ENCODE measurements at places on chromosomes 4 and X.
A peak's percentile ranks its signal among the peaks of the same experiment; 100 is the strongest.

DNA sequence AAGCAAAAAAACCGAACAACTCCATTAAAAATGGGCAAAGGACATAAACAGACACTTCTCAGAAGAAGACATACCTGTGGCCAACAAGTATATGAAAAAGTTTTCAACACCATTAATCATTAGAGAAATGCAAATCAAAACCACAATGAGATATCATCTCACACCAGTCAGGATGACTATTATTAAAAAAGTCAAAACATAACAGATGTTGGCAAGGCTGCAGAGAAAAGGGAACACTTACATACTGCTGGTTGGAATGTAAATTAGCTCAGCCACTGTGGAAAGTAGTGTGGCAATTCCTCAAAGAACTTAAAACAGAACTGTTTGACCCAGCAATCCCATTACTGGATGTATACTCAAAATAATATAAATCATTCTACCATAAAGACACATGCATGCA is 436.3 kb downstream of the KLHL13 start:
- DNase-seq = no peak

DNA sequence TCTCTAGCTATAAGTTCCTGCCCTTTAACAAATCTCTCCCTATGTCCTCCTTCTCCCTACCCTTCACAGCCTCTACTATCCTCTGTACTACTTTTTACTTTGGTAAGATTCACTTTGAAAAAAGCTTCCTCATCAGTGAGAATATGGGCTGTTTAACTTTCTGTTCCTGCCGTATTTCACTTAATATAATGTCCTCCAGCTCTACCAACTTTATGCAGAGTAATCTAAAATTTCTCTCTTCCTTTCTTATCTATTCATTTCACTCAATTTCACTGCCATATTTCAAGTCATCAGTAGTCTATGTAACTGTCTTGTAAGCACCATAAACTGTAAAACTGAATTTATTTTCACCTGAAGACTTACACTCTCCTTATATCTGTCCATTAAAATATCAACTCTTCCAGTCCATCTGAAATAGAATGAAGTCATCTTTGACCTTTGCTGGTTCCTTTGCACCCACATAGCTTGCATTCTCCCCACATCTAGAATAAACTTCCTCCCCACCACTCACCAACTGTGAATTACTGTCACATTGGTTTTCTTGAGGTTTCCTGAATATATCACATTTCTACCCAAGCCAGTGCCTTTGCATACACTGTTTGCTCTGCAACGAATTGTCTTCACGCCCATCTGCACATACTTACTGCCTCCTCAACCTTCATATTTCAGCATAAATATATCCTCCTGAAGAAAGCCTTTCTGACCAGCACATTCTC is 54.6 kb downstream of the ARAP2 start:
- no peak for DNase-seq

DNA sequence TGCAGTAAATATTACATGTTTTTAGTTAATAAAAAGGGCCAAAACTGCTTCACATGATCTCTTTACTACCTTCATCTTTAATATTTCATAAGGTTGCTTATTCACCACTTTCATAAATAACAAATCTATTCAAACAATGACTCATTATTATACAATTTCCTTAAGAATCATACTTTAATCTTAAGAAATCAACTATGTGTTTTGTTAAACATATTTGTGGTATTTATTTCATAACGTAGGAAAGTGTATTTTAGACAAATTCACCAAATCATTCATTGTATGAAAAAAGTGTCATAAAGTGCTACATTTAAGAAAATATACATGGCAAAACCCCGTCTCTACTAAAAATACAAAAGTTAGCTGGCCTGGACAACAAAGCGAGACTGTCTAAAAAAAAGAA is 150.5 kb upstream of the RXFP1 start:
- DNase-seq = no peak

GRCh38 chrX:24146283-24146949 is 3.1 kb upstream of the ZFX start:
- DNase-seq = no peak

- no peak for DNase-seq
These were observed 31.6 kb downstream of the SEPSECS start for GRCh38 chr4:25128671-25129070.

- no peak for DNase-seq
These were observed 167.9 kb downstream of the FBXW7 start for GRCh38 chr4:152368001-152368400.

DNA sequence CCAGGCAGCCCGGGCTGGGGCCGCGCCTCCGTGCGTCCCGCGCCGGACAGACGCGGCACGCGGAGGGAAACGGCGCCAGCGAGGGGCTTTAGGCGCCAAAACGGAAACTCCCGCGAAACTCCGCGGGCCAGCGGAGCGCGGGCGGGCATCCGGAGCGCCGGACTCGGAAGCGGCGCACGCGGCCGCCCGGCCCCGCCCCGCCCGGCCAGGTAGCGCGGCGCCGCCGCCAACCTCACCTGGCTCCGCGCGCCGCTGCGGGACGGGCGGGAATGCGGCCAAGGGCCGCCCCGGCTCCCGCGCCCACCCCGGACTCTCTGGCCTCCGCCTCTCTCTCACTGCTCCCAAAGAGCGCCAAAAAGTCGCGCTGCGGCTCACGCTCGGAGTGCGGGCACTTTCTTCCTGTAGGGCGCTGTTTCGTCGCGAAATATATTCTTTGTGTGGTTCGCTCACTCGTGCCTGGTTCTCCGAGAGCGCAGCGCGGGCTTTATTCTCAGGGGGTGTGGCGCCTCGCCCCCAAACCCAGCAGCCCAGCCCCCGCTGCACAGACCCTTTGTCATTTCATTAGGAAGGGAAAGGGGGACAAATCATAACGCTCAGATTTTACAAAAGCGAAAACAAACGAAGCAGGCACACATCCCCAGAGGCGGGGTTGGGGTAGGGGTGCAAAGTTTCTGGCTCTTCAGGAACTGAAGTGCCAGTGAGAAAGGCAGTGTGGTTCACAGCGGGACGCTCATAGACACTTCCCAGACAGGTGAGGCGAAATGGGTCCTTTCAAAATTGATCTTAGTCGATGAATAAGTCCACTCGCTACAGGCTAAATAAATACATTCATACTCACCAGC is 961 bp upstream of the MBNL3 start:
- no peak for DNase-seq

DNA sequence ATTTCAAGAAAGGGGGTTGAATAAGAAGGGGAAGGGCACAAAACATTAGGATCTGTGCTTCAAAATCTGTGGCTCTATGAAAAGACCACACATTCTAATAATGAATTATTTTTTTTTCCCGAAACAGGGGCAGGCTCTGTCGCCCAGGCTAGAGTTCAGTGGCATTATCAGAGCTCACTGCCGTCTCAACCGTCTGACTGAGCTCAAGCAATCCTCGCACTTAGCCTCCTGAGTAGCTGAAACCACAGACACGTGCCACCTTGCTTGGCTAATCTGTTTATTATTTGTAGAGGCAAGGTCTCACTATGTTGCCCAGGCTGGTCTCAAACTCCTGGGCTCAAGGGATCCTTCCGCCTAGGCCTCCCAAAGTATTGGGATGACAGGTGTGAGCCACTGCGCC is 33.4 kb downstream of the ACSL1 start:
- DNase-seq = peak; percentile 46

DNA sequence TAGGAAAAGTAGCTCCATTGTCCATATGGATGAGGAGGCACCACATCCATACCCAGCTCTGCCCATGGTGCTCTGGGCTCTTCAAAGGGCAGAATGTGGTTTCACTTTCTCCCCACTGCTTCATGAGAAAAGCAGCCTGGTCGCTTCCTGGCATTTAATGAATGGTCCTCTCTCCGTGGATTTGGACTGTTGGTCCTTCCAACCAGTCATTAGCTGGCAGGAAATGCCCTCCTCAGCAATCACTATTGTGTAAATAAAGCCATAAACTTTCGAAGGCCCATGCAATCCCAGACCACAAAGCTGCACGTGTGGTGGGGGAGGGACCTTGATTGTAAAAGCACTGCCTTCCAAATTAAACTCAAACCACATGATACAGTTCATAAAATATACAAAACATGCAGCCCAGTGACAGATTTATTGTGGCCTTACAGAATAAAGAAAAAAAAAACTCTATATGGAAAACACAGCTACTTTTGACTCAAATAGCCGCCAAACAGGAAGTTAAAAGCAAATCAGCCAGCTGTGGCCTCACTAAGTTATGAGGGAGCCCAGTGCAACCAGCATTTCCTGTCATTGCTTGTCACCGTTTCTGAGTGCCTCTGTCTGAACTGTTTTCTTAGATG is 8.1 kb downstream of the MBNL3 start:
- DNase-seq = no peak

DNA sequence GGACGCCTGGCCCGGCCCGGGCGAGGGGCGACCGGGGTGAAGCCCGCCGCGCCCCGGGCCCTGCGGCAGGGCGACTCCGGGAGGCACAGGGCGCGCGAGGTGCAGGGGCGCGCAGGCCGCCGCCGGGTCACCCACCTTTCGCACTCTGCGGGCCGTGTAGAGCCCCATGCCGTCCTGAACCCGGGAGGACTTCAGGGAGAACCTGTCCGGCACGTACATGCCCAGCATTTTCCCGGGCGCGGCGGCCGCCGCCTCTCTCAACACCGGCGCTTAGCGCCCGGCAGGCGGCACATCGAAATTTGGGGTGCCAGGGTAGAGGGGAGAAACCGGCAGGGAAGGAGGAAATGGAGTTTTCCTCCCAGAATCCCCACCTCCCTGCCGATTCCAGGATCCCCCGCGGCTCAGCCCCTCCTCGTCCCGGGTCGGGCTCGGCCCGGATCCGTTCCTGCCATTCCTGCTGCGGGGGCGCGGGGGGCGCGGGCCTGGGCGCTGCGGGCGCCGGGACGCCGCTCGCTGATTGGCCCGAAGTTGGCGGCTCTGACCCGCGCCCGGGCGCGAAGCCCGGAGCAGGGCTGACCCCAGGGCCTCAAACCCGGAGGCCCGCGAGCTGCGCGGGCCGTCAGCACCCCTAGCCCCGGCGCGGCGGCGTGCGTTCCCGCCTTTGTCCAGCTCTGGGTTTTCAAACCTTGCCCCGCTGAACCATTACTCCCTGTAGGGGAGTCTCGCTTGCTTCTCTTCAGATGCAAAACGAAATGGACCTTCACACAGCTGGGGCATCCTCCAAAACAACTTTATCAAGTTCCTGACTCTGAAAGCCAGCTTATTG is at the start of gene PRDM5:
Gene PRDM5 (minus strand): TSS at position 346 of the 826 bp plus-strand sequence. CDS start 118 bp downstream, at position 228.
- DNase-seq = no peak

- DNase-seq = no peak
These were observed 287.2 kb downstream of the TMA16 start for GRCh38 chr4:163781726-163782125.

Data from RCC 7860 (cell line).